ENCODE measurements at places on chromosomes 6 and 20.

GRCh38 chr6:80357081-80357480 lies 250.6 kb downstream of the BCKDHB start:
- DNase-seq, result no peak

DNA sequence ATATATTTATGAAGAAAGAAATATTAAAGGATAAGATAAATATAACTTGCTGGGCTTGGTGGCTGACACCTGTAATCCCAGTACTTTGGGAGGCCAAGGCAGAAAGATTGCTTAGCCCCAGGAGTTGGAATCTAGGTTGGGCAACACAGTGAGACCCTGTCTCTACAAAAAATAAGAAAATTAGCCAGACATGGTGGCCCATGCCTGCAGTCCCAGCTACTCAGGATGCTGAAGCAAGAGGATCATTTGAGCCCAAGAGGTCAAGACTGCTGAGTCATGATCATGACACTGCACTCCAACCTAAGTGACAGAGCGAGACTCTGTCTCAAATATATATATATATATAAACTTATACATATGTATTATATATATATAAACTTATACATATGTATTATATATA lies 164.0 kb downstream of the MRPL14 start:
- no peak for DNase-seq

GRCh38 chr6:157037165-157037564 lies 260.0 kb downstream of the ARID1B start:
- no peak for DNase-seq

- no peak for DNase-seq
These were observed 143.7 kb downstream of the KLHL32 start for GRCh38 chr6:97068211-97068610.

DNA sequence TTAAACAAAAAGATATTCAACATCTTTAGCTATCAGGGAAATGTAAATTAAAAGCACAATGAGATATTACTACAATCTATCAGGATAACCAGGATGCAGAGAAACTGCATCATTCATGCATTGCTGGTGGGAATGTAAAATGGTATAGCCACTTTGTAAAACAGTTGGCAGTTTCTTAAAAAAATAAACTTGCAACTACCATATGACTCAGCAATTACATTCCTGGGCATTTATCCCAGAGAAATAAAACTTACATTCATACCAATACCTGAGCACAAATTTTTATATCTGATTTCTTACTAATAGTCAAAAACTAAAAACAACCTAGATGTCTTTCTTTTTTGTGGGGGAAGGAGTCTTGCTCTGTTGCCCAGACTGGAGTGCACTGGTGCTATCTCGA lies 190.3 kb upstream of the TAB2 start:
- no peak for DNase-seq

- no peak for DNase-seq
These were observed 167.5 kb downstream of the SOD2 start for GRCh38 chr6:159525445-159526025.

DNA sequence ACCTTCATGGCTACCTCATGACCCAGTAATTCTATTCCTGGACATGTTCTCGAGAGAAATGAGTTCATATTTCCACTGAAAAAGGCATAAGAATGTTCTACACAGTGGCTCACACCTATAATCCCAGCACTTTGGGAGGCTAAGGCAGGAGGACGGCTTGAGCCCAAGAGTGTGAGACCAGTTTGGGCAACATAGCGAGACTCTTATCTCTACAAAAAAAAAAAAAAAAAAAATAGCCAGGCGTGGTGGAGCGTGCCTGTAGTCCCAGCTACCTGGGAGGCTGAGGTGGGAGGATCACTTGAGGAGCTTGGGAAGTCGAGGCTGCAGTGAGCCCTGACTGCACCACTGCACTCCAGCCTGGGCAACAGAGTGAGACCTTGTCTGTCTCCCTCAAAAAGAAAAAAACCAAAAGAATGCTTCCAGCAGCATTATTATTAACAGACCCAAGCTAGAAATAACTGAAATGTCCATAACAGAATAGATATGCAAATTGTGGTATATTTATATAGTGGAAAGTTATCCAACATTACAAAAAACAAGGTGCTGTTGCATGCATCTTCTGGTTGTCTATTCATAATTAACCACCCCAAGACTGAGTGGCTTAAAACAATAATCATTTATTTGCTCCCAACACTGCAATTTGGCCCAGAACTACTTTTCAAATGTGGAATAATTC lies 9.4 kb upstream of the RAB44 start:
- DNase-seq, result no peak

DNA sequence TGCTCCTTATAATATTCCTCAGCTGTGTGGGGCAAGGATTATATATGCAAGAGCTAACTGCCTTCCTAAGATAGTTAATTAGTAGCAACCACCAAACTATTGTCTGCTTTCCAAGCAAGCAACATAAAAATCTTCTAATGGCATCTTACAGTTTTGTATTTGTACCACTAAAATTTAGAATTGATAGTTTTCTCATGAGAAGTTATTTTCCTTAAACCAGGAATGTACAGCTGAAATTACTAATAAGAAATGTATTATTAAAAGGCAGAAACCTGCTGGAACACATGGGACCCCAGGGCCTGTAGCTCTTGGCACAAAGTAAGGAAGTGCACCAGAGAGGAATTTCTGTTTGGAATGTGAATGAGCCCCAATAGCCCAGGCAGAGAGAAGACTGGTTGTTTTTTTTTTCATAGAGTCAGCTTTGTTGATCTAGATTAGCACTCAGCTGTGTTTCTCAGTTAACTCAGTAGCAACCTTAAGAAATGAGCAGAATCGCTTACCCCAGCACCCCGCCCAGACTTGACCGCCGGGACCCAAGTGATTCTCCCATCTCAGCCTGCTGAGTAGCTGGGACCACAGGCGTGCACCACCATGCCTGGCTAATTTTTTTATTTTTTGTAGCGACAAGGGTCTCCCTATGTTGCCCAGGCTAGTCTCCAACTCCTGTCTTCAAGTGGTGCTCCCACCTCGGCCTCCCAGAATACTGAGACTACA lies 2.6 kb downstream of the MGME1 start:
- no peak for DNase-seq

DNA sequence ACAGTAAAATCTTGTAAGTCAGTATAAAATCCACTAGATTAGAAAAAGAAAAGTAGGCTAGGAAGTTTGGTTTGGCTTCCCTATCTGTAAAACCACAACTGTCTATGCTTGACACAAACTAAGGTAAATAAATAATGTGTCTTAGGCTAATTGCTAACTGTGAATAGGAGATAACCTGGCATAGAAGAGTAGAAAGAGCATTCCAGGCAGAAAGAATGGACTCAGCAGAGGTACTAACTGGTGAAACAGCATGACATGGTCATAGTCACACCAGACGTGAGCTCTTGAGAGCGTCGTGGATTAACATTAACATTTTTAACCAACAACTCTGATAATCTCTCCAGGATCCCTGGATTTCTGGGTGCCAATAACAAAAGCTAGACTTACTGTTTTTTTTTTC lies 8.7 kb upstream of the WTAP start:
- DNase-seq, result no peak

- no peak for DNase-seq
These were observed 117.1 kb downstream of the RNF144B start for GRCh38 chr6:18504232-18504596.

GRCh38 chr6:161233986-161234661 lies 39.7 kb downstream of the AGPAT4 start:
- DNase-seq, result no peak

GRCh38 chr6:112180095-112180820 lies 74.1 kb downstream of the LAMA4 start:
- peak; percentile 65 for DNase-seq

DNA sequence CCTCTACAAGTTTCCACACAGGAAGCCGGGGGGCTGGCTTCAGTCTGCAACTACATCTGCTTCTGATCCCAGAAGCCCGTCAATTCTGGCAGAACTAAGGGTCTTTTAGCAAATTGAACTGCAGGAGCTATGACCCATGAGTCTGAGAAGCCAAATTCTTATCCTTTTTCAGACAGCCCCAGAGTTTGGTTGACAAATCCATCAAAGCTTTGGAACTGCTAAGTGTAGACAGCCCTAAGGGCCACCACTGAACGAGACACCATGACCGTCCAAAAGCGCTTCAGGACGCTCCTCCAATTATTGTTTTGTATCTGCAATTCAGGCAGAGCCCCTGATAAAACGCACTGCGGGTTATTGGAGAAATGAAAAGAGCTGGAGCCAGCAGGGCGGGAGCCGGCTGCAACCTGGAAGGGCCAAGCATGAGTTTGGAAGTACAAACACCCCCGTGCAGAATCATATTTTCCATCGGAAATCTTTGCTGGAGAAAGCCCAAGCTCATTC lies 67.1 kb downstream of the GNAS-AS1 start:
- no peak for DNase-seq

DNA sequence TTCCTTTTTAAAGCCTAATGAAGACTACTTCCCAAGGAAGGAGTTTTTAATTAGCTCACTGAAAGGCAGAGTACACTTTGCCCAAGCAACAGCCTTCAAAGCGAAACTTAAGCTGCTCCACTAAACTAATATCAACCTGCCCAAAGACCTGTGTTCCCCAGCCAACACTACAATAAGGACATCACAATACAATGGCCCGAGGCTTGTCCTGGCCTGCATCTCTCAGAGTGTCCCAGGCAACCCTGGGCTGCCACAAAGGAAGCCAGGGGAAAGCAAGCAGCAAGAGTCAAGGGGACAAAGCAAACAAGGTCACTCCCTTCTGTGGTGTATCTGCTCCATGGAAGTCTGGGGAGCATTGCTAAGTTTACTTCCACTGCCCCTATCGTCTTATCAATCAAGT lies 52.3 kb downstream of the PIGU start:
- DNase-seq, result no peak

All from CD4-positive, alpha-beta memory T cell (primary cell).